NCI-H510A (cell line): ENCODE measurements at places on chromosomes 5 and 9.

- no peak for DNase-seq
These were observed 65.0 kb downstream of the SLC1A1 start for GRCh38 chr9:4555236-4555635.

DNA sequence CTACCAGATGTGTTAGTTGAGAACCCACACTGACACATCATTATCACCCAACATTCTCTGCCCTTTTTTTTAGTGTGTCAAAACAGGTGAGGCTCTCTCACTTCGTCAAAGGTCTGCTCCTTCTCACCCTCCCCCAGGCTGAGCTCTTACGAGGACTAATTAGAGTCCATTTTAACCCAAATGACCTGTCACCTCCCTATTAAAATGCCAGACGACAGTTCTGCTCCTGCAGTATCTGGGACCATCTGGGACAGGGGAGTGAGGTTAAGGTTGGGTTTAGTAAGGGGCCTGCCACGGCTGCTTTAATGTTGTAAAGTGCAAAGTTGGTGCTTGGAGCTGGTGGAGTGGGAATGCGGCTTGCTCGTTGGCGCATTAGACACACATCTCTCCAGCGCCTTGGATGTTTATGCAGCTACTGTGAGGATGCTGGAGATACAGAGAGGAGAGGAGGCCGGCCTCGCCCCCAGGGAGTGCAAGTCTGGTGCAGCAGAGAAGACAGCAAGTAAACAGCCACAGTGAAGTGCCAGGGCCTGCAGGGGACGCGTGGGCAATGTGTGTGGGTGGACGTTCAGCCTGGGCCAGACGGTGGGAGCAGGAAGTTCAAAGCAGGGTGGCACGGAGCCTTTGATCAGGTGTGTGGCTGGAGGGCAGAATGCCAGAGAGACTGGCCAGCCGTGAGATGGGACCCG is 96.2 kb downstream of the C9orf50 start:
- no peak for DNase-seq

DNA sequence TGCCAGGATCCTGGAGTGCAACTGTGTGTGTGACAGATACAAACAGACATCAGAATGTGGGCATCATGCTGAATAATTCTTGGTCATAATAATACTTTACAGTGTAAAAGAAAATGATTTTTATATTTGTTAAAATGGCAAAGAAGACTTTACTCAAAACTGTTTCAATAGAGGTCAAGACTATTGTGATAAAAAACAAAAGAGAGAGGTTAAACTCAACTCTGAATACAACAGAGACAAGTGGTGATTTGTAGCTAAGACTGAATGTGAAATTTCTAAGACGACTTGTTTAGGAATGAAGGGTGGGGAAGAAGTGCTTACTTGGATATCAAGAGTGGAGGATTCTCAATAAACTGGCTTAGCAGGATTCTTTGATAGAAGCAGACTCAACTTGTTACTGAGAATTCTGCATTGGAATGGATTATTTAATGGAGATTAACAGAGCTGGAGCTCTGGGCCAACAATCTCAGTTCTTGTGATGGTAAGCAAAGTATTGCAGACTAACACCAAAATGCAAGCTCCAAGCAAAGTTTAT is 457.4 kb upstream of the CDH18 start:
- DNase-seq, result no peak

DNA sequence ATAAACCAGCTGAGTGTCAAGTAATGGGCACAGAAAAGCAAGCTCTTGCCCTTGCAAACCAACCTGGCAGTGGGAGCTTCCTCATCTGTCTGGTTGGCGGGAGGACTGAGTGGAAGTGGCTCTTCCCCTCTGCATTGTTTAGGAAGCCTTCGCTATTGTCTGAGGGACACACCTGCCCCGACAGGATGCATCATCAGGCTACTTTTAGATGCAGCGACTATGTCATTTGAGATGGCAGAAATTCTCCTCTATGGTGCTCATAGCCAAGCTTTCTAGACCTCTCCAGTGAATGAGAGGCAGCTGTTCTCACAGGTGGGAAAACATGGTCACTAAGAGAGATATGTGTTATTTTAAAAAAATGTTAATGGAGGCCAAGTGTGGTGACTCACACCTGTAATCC is 104.0 kb downstream of the DOCK8 start:
- DNase-seq, result peak; percentile 53

- DNase-seq, result no peak
These were observed 66.5 kb upstream of the PJA2 start for GRCh38 chr5:109476292-109476691.

DNA sequence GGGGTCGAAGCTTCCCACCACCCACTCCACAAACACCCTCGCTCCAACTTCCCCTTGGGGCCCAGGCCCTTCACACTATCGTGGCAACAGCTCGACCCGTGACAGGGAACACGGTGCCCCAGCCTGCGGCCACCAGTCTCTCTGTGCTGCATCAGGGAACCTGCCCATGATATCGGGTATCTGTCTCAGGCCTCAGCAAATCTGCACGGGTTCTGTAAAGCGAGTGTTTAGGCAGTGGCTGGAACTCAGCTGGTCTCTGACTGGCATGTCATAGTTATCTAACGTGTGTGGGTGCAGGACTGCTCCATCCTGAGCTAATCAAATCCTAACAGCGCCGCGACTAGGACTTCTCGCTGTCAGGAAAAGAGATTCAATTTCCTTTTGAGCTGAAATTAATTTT is 42.9 kb downstream of the DBH start:
- no peak for DNase-seq

- no peak for DNase-seq
These were observed 36.1 kb upstream of the KIF4B start for GRCh38 chr5:154977409-154977808.

DNA sequence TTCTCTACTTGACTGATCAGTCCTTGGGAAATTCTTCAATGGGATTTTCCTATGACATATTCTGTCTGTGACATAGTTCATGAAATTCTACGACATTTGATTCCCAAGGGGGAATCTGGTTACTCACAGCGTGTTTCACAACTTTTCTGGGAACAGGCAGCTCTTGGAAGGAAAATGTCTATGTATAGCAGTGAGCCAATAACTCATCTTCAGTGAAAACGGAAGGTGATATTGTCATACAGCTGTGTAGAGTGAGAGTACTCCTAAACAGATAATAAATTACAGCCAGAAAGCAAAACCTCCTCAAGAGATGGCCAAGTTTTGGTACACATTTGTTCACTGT is 91.4 kb downstream of the C9orf152 start:
- no peak for DNase-seq

DNA sequence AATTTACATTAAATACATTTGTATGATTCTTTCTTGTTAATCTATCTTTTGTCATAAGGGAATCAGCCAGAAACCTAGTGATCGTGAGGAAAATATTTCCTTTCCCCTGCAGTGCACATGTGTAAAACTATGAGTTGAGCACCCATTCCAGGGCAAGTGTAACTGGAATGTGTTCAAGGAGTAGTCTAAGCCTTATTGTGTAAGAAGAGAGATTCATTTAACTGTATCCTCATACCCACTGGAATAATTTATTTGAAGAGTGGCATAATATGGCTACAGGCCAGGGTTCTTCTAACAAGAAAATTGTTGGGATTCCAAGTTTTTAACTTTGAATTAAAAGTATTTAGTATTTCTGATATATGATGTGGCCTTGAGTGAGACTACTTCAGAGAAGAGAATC is 1692.7 kb downstream of the EFNA5 start:
- DNase-seq, result no peak

DNA sequence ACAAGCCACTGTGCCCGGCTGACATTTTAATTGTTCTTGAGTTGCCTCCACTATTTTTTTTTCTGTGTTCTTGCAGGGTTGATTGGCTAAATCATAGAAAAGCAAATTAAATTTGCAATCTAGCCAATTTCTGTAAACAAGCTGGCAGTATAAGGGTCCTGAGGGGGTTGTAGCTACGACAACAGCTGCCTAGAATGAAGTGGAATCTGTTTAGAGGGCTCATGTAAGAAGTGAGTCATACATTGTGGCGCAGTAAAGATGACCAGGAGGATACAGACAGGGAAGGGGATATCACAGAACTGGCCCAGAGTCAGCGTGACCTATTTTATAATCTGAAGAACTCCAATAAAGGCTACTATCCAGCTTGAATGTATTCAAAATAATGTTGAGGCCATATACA is 82.2 kb upstream of the TLE1 start:
- DNase-seq, result no peak

- no peak for DNase-seq
These were observed 6.0 kb downstream of the IPPK start for GRCh38 chr9:92663951-92664350.
